ENCODE measurements at places on chromosomes 13 and 19.

- no peak for DNase-seq
Measured at GRCh38 chr19:48455171-48455907, at the start of gene KCNJ14. KCNJ14 (plus strand) TSS chr19:48455574; CDS start chr19:48461725, 6,151 bp downstream.

DNA sequence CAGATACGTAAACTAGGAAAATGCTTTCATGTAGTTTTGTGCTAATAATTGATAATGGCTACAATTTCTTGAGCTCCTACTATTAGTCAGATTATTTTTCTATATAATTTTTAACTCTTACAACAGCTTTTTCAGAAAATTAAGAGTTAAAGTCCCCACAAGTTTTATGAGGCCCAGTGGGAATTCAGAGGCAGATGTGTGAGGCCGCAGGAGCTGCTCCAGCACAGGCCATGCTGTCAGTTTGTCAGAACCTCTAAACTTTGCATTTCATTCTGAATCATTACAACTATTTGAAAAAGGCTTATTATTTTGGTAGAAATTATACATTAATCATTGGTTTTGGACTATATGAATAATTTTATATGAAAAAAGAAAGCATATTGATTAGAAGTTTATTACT lies 370.8 kb downstream of the MYO16 start:
- no peak for DNase-seq

GRCh38 chr19:7202888-7203287 lies 91.3 kb downstream of the INSR start:
- DNase-seq = no peak

DNA sequence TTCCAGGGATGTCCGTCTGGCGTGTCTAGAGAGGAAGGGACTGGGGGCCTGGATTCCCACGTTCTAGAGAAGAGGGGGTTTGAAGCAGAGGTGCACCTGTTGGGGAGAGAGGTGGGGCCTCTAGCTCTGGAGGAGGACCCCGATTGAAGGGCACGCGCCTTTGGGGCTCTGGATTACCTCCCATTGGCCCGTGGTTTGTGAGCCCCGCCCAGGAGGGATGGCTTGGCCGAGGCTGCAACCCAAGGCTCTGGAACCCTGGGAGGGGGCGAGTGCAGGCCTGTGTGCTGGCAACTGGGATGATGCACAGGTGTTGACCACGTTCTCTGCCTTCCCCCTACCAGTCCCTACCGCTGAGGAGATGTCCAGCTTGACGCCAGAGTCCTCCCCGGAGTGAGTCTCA lies 20.2 kb downstream of the TMEM150B start:
- no peak for DNase-seq

GRCh38 chr19:55206664-55207500 lies 2.4 kb downstream of the PTPRH start:
- DNase-seq = peak; percentile 33

GRCh38 chr13:75691183-75691582 lies 55.1 kb downstream of the LMO7 start:
- no peak for DNase-seq

DNA sequence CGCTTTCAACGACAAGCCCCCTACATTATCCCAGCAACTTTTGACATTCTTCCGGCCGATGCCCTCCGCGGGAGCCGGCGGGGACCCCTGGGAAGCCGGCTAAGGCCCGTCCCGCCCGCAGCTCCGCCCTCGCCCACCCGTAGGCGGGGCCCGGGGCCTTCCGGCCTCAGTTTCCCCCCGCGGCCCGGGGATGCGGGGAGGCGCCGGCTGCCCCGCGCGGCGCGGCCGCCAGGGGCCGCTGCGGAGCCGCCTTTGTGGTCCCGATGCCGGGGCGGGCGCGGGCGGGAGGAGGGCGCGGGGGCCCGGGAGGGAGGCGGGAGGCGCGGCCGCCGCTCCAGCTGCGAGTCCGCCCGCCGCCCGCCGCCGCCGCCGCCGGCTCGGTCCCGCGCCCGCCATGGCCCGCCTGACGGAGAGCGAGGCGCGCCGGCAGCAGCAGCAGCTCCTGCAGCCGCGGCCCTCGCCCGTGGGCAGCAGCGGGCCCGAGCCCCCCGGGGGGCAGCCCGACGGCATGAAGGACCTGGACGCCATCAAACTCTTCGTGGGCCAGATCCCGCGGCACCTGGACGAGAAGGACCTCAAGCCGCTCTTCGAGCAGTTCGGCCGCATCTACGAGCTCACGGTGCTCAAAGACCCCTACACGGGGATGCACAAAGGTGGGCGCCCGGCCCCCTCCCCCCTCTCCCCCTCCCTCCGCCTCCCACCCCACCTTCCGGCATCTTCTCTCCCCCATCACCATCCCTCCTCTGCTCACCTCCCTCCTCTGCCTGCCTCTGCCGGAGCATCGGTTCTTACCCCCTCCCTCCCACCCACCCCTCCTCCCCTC lies at the start of gene CELF5:
TSS of gene CELF5 (plus strand) at position 316 of the 823 bp plus-strand sequence. CDS start at position 395, 79 bp downstream.
- DNase-seq = peak; percentile 24

GRCh38 chr13:23991119-23991518 lies 93.8 kb upstream of the C1QTNF9B start:
- no peak for DNase-seq

DNA sequence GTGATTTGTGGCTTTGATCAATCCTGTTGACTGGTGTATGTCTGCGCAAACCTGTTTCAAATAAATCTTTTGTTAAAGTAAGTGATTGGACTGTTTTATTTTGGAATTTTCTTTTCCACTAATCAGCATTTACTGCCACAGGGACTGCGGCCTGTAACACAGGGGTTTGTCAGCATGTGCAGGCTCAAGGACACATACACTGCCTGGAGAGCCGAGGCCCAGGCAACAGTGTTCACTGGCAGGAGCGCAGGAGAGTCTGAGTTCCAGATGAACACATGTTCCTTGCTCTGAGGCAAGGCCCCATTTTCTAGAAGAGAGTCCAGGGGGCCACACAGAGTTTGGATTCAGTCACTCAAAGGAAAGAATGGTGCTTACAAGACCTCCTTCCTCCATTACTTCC lies 26.0 kb downstream of the SHISA2 start:
- no peak for DNase-seq

DNA sequence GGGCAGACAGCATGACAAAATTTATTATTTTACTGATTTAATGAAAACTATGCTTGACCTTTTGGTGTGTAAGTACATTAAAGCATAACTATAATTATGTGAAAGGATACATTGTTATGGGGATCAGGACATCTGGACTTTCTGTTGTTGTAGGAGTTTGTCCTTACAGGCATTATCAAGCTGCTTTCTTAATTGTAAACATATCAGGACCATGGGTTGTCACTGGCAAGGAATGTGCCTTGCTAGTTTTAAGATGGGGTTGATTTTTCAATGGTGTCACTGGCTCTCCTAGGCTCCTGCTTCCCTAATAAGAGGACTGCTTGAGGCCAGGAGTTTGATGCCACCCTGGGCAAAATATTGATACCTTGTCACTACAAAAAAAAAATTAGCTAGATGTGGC lies 32.6 kb downstream of the KBTBD6 start:
- DNase-seq = no peak

- DNase-seq = no peak
Measured at GRCh38 chr19:31015778-31016177, 333.5 kb downstream of the TSHZ3 start.

GRCh38 chr19:7104747-7105447 lies 35.4 kb downstream of the ZNF557 start:
- no peak for DNase-seq

GRCh38 chr13:26558074-26558805 lies 757 bp downstream of the WASF3 start:
- DNase-seq = no peak

- DNase-seq = no peak
Measured at GRCh38 chr13:33277946-33278345, 7.6 kb downstream of the STARD13 start.

- DNase-seq = no peak
Measured at GRCh38 chr19:42422092-42422900, 4.9 kb downstream of the LIPE start.

DNA sequence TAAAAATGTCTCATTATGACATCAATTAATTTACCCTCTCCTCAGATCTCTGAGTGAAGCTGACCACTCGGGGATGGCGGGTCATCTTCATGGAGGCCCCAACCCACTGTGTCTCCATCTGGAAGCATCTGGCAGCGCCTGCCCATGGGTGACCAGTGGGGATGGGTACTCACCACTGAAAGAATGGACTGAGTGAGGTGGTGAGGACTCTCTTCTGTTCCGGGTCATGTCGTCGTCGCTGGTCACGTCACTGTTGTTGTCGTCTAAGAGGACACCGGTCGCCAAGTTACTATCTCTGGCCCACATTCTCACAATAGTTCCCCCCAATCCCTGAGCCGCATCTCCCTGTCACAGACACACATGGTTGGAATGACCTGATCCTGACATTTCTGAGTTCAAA lies 17.1 kb downstream of the PEG3 start:
- no peak for DNase-seq

GRCh38 chr13:55887561-55887960 lies 1253.2 kb upstream of the PRR20A start:
- DNase-seq = no peak

DNA sequence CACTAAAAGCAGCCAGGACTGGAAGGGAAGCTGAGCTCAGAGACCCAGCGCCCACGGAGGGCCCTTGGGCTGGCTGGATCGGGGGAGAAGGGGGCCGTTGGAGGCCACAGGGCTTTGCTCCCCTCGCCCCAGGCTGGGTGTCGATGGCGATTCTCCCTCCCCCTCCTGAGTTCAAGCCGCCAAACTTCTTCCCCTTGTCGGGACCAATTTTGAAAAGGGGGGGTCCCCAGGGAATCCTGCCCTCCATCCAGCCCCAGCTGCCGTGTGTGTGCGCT lies 61.2 kb downstream of the COLGALT1 start:
- no peak for DNase-seq

- DNase-seq = no peak
Measured at GRCh38 chr13:32430018-32430747, 2.3 kb upstream of the N4BP2L1 start.

DNA sequence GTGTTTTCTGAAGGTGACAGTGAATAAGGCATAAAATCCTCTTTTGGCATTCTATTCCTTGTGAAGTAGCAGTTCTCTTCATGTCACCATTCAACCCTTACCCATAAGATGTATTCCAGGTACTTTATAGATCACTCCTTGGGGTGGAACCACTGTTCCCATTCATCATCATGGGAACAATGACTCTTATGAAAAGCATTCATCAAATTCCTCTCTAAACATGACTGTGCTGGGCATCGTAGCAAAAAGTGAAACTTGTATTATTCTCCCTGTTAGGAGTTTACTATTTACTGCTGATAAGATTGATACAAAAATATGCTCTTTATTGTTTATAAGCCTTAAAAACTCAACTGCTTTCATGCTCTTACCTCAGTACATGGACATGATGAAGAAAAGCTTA lies 793.4 kb downstream of the LIG4 start:
- no peak for DNase-seq

DNA sequence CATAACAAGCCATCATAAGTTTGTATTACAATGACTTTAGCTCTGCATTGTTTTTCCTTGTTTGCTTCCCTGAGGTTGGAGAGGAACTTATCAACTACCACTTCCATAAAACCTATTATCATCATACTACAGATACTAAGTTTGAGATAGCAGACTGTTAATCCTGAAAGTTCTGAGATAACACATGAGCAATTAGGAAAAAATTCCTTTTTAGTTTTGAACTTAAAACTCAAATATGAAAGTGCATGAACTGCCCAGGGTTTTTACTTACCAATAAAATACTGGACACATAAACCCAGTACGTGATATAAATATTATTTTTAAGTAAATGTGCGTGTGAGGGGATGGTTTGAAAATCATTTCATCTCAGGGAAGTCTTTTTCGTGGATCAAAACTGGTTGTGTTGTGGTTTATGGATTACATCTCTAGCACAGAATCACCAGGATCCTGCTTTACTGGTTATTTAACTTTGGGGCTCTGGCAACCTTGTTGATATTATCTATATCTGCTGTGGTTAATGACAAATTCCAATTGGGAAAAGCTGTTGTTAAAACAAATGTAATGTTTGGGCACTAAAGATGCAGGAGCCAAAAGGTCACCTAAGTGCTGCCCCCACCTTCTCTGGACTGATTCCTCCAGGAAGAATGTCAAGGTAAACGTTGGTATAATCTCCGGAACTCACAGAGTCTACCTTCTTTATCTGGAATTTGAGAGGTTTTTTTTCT lies 12.4 kb downstream of the CDX2 start:
- no peak for DNase-seq

GRCh38 chr19:677201-677600 lies 1.0 kb downstream of the FSTL3 start:
- DNase-seq = no peak

GRCh38 chr19:3227054-3227626 lies 2.7 kb downstream of the CELF5 start:
- DNase-seq = no peak

Measured in activated CD4-positive, alpha-beta T cell treated with anti-CD3 and anti-CD28 coated beads for 24 hours (primary cell).